ENCODE measurements at places on chromosomes 3 and 15.

- DNase-seq: no peak
These were observed 90.1 kb downstream of the OTOL1 start for GRCh38 chr3:161586556-161587235.

DNA sequence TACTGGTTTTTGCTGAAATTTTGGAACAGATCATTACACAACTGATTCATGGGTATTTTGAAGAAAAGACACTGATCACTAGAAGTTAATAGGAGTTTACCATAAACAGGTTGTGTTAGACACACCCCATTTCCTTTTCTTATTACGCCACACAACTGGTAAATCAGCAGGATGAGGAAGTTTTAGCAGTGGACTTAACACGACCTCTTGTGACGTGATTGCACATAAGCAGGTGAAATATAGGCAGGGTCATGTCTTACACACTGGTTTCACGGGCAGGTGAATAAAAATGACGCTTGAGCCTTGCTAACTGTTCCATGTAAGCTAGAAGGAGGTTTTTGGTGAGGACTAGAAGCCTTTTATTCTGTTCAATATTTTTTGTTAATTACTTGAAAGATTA, 27.1 kb upstream of the TPRG1 start:
- DNase-seq: peak; percentile 26

- DNase-seq: no peak
These were observed 7.9 kb downstream of the PLAAT1 start for GRCh38 chr3:193248848-193249468.

GRCh38 chr15:45268135-45268534, 16.1 kb downstream of the SLC28A2 start:
- DNase-seq: no peak

DNA sequence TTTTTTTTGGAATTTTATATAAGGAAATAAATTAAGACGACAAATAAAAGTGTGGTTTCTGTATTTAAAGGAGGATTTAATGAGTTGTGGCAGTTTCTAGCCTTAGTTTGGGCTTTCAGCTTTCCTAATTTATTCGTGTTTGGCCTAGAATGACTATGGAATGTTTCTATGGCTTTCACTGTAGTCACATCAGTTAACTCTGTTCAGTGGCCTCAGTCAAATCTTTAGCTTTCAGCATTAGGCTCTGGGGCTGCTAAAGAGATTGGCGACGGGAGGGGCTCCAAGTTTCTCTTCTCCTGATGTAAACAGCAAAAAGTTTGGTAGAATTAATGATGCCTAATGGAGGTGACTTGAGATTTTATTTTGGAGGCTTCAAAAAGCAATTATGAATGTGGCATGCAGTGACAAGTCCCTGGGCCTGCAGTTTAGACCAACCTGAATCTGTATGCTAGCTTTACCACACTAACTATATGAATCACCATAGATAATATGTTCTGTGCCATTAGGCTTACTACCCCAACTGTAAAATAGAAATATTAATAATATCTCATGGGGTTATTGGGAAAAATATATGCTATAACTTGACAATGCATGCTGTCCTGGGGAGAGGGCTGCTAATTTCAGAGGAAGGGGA, 47.1 kb upstream of the ADGRG7 start:
- DNase-seq: no peak

- no peak for DNase-seq
These were observed 12.0 kb downstream of the AMOTL2 start for GRCh38 chr3:134362221-134362620.

- DNase-seq: no peak
These were observed 188.7 kb upstream of the FEZF2 start for GRCh38 chr3:62562017-62562416.

DNA sequence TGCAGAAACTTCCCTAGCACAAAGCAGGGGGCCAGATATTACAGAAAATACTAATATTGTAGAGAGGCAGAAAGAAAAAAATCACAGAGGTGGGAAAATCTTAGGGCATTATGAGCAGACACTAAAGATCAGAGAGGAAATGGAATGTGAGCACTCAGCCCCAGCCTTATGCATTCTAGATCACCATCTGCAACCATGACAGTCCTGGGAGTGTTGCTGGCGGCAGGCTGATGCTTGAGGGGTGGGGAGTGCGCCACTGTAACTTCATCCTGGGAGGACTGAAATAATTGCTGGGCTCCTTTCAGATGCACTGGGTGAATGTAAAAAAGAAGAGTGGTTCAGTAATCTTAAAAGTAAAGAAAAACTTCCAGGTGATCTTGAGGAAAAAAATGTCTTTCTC, 427.6 kb upstream of the SEMA6D start:
- no peak for DNase-seq

DNA sequence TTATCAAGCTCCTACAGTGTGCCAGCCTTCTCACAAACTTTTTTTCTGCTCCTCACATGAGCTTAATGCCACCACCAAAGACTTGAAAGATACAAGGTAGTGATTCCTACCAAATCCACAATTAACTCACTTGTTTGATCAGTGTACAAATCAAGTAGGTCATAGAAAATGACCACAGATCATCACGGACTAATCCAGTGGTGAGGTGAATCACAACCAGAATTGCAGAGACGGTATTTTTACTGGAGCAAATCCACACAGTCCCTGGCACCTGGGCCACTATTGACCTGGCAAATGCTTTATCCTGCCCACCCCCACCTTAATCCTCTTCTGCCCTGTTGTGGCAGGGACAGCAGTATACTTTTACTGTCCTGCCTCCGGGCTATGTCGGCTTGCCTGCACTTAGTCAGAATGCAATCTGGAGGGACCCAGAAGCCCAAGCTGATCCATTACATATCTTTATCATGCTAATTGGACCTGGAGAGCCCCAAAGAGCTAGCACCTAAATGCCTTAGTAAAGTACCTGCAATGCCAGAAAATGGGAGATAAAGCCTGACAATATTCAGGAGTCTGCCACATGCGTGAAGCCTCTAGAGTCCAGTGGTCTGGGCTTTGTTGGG, 83.9 kb upstream of the CDV3 start:
- DNase-seq: no peak

GRCh38 chr3:85662462-85662861, 703.7 kb downstream of the CADM2 start:
- DNase-seq: no peak

DNA sequence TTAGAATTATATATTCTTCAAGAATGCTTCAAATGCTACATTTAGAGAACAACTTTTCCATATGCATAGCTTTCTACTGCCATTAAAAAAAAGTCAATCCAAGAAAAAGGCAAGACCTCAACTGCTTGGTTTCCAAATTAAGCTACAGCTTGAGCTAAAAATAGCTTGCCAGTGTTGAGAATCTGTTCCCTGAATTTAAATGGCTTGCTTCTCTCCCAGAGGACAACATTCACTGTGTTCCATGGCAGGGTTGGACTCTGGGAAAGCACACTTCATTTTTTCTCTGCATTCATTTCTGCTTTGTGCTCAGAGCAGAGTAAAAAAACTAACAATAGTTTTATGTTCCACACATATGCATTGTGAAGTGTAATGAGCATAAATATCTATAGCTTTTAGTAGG, 50.3 kb upstream of the ACTL6A start:
- no peak for DNase-seq

- no peak for DNase-seq
These were observed 203.8 kb upstream of the MCTP2 start for GRCh38 chr15:94027581-94027980.

- no peak for DNase-seq
These were observed 193.1 kb upstream of the LPP start for GRCh38 chr3:187960820-187961219.

DNA sequence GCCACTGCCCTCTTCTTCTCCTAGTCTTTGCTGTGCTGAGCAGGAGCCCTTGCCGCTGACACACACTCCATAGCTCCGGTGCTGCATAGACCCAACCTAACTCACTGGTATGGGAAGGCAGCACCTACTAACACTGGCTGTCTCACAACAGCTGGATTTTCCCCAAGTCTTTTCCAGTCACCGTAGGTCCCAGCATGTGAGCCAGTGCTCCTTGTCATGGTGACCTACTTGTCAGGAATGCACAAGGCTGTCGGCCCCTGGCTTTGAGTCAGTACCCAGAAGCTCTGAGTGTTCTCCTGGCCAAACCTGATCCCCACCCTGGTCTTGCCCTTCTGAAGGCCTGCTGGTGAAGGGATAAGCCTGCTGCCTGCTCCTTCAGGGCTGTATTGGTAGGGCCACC, 25.7 kb downstream of the AMOTL2 start:
- no peak for DNase-seq

DNA sequence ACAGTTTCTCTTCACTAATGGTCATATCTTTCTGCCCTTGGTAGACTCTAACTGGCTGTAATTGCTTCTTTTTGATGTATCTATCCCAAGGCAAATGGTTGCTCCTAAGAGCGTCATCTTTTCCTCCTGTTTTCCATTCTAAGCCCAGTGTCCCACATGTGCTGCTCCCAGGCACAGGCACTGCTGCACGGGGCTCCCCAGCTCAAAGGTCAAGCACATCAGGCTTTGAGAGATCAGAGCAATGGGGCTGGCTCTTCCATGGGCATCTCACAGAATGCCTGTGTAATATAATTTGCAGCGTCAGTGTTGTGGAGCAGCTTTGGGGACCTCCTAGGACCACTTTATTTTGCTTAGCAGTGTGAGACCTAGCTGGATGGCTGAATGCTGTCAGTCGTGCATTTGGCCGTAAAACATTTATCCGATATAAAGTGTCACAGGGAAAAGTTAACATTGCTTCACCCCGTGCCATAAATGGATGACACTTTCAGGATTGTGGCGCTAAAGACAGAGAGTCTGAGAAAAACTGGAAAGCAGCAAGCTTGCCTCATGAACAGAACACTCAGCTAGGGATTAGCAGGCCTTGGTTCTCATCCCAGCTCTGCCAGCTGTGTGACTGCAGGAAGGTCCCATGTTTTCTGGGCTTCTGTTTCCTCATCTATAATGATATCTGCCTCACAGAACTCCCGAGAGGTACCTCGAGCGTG, 277.5 kb upstream of the TBL1XR1 start:
- DNase-seq: no peak

- DNase-seq: no peak
These were observed 4.6 kb upstream of the SIN3A start for GRCh38 chr15:75455982-75456531.
